ENCODE measurements at places on chromosomes 12 and 14. TPM values are rescaled to one million over a fixed set of nuclear protein-coding genes. Genes with fewer than 3 reads are reported as not detected.

- DNase-seq: no peak
These were observed 4.2 kb downstream of the TESPA1 start for GRCh38 chr12:54980341-54980740.

DNA sequence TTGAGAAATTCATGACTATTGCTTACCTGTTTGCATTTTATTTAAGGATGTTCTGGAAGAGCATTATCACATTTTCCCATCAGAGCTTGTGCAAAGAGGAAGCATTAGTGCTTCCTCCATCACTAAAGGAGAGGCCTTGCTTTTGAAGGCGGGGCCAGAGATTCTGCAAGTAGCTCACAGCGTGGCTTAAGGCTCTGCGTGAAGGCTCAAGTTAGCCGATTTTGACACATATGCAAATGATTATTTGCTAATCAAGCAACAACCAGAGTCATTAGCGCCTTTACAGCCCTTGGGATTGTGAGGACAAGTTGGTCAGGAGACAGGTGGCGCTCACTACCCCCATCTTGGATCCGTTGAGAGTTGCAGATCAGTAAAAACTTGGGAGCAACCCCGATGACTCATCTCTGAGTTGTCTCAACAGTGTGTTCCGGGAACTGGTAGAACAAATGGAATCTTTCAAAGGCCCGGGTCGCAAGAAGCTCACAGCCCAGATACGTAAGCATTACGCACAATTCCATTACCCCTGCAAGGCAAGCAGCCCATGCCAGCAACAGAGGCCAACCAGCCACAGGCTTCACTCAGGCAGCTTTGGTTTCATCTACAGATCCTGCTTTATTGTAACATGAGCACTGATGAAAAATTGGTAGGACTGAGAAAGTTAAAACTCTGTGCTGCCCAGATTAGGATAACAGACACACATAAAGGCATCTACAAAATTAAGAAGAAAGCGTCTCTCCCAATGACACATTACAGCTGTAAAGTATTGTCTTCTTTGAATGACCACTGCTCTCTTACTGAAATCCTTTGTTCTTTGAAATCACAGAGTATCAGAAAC is 34.9 kb upstream of the SPTSSA start:
- DNase-seq: no peak

DNA sequence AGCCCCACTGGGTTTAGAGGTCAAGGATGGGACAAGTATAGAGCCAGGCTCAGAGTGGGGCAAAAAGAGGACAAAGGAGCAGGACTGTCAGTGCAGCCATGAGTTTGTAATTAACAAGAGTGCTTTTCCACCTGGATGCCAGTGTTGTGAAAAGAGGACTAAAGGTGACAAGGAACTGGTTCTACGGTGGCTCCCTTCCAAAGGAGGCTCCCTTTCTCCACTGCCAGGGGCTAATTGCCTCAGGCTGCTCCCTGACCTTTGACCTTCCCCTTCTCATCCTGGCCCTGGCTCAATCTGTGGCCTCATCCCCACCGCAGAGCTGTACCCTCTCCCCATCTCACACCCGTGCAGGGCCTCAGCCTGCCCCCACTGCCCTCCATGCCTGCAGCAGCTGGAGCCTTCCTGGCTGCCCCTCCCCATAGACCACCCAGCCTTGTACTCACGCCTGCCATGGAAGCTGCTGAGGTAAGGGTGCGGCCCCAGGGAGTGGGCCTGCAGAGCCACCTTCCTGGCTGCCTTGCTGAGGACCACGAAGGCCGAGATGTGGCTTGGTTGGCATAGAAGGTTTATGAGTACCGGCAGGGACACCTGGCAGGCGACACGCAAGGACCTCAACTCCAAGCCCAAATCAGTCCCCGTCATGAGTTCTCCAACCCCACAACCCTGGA is 24.8 kb upstream of the FKBP4 start:
- no peak for DNase-seq

DNA sequence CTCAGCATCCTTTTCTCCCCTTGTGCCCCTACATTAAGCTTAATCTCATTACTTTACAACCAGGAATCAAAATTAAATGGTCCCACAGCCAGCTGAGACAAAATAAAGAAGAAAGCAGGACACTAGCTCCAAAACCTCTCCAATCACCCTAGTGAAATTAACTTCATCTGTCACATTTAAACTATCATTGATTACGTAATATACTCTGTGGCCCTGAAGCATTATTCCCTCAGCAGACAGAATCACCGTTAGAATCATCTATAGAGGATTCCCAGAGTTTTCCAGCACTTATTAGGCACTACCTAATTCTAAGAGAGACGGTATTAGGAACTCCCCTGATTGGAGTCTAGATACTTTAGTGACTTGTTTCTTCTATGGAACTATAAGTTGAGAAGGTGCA is at the start of gene OR4K17:
TSS of gene OR4K17 (plus strand) at position 302 of the 400 bp plus-strand sequence. CDS start 6,761 bp downstream, outside the sequence.
- no peak for DNase-seq

- DNase-seq: no peak
These were observed 17.7 kb upstream of the PELI2 start for GRCh38 chr14:56100556-56100955.

DNA sequence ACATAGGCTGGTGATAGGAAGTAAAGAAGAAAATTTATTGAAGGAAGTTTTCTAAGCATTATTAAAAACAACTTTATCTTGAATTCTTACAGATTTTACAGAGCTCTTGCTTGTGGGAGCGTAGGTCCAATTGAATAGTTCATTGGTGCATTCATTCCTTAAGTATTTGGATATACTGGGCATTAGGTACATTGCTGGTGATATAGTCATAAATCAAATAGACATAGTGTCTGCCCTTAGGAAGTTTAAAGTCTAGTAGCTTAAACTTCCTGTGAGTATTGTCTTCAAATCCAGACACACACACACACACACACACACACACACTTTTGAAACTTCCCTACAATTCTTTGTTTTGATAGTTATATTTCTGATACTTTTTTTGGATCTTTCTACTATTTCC is 226.7 kb downstream of the FUT8 start:
- no peak for DNase-seq

DNA sequence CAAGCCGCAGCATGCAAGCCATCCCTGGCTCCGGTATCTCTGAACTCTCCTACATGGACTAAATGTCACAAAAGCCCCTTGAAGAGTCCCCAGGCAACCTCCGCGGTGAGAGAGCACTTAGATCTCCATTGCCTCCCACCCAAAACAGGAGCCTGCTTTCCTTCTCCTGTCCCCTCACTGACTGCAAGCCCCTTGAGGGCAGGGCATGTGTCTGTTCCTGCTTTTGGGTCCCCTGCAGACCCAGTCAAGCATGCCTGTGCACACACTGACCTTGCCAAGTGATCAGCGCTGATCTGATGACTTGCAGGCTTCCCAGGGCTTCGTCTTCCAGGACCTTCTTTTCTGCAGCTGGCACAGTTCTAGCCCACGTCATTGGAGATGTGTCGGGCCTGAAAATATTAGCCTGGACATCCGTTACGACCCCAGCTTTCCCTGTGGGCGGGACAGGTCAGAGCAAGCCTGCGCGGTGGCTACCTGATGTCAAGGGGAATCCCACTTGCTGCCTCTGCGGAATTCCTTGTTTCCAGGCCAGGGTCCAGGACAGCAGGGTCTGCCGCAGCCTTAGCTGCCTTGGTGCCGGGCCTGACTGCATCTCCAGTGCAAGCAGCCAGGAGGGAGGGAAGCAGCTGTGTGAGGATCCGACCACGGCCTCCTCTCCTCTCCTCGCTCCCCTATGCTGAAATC is 92.5 kb downstream of the FBXL14 start:
- DNase-seq: no peak

- no peak for DNase-seq
These were observed 32.6 kb downstream of the WASHC3 start for GRCh38 chr12:102029141-102029540.

DNA sequence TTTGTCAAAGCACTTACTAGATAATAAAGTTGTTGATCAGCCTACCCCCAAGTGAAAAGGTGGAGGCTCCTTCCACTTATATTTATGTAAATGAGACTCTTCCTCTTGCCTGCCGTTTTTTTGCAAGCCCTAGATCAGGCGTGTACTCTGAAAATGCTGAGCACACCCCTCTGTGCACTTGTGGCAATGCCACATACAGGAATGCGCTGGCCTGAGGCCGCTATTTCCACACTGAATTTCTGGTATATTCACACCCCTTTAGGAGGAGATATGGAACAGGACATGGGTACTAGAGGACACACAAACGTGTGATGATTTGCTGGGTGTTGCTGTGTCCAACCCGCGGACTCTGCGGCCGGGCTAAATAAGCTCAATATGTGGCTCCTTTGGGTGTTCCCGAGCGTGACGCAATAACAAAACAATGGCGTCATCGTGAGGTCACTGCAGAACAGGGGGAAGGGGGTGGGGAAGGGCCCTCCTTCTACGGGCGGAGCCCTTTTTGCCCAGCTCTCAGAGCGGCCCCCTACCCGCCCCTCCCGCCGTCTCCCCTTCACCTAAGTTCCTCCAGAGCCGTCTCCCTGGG is 554 bp upstream of the TSPAN31 start:
- DNase-seq: peak; percentile 30

- no peak for DNase-seq
These were observed 781.9 kb upstream of the MGAT4C start for GRCh38 chr12:87038098-87038497.

GRCh38 chr14:99936056-99936455 is 129.2 kb upstream of the EVL start:
- no peak for DNase-seq

DNA sequence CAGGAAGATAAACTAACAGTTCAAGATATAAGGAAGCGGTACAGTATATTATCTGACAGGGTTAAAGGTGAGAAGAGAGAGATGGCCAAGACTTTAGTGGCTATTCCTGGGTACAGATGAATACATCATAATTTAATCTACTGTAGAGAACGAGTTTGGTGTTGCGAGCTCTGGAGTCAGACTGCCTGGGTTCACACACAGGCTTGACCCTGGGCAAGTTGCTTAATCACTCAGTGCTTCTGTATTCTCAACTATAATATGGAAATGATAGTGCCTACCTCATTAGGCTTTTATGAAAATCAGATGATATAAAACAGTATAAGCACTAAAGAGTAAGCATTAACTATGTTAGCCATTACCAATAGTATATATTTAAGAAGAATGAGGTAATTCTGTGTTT is 3.5 kb downstream of the PPM1H start:
- no peak for DNase-seq

DNA sequence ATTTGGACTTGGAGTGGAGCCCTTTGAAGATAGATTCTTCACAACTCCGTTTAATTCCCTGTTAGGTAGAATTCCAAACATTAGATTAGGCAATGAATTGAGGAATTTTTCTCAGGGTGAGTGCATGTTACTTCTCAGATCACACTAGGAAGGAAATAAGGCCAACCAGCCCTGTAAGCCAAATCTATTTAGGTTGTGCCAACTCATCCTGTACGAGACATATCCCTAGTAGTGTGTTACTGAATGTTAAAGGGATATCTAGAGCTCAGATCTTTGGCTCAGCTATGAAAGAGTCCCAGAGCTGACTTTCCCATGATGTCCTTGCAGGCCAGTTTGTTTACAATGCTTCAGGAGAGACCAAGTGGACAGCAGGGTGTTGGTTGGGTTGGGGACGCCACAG is 45.6 kb downstream of the GPHB5 start:
- DNase-seq: no peak

The CLEC1A gene
- total RNA-seq: not detected

The PTPRB gene
- total RNA-seq: not detected

The KLHDC1 gene
- not detected for total RNA-seq

The CLEC9A gene
- total RNA-seq: not detected

The WSCD2 gene
- total RNA-seq: not detected

The TOMM20L gene
- total RNA-seq: not detected
